ENCODE measurements at places on chromosomes 7 and 10. TPM values are rescaled to one million over a fixed set of nuclear protein-coding genes. Genes with fewer than 3 reads are reported as not detected.

OSBPL3 gene
- 3.6 TPM for total RNA-seq

CRYGN gene
- total RNA-seq = 0.15 TPM

ITGB8 gene
- total RNA-seq = 0.08 TPM

RARRES2 gene
- 12.2 TPM for total RNA-seq

FAM241B gene
- total RNA-seq = 6.2 TPM

ELAPOR2 gene
- 8.7 TPM for total RNA-seq

Data from psoas muscle (tissue), 8 donors.